ENCODE measurements at places on chromosomes 3 and 15.

DNA sequence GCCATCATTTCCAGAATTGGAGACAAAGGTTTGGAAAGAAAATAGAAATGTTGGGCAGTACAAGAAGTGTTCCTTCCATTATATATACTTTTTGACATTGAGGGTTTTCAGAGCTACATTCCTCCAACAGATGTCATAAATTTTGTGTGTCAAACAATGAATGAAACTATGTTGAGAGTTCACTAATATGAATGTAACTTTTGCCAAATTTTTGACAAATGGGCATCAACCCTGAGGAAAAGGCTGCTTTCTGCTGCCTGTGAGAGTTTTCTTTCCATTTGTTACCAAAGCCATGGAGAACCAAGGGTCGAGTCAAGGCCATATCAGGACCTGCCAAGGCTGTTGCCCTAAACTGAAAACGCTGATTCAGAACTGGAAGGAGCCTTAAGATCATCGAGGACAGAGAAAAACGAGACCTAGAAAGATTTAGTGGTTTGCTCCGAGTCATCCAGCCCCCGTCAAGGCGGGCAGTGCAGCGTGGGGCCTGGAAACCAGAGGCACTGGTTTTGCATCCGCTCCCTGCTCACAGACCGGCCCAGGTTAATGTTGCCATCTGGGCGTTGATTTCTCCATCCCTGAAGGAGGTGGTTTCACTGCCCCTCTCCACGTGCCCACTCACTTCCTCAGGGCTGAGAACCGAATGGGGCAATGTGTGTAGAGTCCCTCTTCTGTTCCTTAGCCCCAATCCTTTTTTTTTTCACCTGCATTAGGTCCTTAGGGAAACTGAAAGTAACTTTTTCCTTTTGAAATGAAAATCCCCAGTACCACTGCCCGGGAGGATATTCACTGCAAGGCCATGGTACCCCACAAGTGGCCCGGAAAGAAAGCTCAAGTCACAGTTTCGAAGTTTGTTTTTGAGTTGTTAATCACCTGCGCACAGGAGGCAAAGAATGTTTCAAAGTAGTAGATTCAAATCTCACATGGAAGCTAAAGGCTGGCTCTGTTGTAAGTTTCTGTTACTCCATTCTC lies 32.8 kb downstream of the TPM1 start:
- DNase-seq, result no peak

DNA sequence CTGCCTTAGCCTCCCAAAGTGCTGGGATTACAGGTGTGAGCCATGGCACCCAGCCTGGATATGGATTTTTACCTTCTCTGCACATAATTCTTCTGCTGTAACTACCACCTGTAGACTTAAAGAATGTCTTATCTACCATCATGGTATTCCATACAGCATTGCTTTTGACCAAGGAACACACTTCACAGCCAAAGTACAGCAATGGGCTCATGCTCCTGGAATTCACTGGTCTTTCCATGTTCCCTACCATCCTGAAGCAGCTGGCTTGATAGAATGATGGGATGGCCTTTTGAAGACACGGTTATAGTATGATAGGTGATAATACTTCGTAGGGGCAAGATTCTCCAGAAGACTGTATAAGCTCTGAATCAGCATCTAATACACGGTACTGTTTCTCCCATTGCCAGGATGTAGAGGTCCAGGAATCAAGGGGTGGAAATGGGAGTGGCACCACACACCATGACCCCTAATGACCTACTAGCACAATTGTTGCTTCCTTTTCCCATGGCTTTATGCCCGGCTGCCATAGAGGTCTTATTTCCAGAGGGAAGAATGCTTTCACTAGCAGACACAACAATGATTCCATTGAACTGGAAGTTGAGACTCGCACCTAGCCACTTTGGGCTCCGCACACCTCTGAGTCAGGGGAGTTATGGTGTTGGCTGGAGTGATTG lies 60.9 kb upstream of the CDV3 start:
- no peak for DNase-seq

DNA sequence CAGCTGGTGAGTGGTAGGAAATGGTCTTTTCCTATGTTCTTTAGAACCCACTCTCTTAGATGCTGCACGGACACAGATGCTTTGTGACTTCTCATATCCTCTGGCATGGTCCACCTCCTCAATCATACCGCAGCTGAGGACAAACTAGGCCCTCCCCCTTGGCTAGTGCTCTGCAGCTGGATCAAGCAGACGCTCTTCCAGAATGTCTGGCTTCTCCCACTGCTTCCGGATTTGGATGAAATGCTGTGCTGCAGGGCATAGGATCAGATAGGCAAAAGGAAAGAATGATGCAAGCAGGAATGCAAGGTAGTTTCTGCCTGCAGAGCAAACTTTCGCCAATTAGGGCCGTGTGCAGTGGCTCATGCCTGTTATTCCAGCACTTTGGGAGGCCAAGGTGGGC lies 75.7 kb upstream of the SLC4A7 start:
- no peak for DNase-seq

- no peak for DNase-seq
Measured at GRCh38 chr15:61528581-61528910, 299.4 kb upstream of the RORA start.

DNA sequence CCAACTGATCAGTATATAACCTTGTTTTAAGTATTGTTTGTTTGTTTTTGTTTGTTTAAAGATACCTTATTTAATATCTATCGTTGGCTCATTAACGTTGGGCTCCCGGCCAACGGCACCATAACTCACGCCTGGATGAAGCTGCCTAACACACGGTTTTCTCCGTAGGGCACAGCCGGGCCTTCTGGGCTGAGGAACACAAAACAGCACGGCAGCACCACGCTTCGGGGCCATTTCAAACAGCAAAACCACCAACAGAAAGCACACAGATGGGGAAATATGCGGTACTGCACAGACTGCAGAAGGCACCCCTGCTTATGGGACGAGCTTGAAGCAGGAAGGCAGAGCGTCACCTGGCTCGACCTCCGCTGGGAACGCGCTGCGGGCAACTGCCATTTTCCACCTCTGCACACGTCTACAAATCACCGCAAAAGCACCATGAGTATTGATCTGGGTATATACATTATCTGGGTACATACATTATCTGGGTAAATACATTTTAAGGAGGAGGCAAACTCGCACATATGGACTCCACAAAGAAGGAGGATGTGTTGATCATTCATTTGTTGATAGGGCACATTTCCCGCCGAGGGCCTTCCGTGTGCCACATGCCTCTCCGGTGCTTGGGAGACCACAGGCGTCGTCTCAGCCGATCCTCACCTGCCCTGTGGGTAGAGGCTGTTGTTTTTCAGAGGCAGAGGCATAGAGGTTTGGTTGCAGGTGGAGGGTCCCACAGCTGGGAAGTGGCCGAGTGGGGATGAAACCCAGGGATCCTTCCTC lies 123.7 kb upstream of the ATP2B2 start:
- DNase-seq, result no peak

DNA sequence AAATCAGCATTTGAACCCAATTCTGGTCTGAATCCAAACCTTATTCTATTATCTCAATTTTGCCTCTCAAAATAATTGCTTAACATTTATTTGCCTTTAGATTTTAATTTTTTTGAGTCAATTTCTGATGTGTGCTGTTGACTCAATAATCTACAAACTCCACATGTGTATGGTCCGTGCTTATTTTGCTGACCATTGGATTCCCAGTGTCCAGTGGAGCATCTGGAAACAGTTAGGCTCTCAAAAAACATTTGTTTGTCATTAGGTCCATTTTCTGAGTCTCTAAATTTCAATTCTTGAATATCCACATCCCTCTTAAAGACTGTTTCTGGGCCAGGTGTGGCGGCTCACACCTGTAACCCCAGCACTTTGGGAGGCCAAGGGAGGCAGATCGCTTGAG lies 19.2 kb upstream of the MYZAP start:
- DNase-seq, result no peak

GRCh38 chr3:3429841-3430240 lies 250.3 kb upstream of the CRBN start:
- no peak for DNase-seq

GRCh38 chr3:11601446-11602238 lies 42.1 kb downstream of the VGLL4 start:
- no peak for DNase-seq

DNA sequence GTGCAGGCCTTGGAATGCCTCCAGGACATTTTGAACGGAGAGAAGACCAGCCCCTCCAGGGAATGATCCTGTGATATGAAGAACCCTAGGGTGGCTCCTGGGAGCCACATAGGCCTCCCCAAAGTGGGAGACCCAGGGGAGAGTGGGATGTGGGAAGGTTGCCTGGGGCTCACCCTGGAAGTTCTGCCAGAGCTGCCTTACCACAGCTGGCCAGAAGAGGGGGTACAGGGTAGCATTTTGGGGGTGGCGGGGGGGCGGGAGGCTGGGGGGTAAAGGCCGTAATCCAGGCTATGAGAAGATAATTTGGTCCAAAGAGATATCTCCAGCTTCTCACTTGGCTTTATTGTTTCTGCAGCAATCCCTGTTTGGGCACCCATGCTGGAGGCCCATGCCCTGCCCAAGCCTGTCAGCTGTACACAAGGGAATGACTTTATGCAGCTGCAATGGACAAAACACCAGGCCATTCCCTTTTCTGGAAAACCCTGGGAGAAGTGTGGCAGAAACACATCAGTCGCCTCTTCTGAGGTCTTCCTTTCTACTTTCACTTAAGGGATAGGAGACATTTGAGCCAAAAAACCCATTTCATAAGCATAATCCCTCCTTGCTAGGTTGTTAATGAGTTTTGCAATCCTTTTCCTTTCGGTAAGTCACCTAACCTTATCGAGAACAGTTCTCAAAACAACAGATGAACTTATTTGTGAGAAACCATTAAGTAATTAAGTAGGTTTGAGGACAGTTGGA lies 11.0 kb upstream of the MUSTN1 start:
- no peak for DNase-seq

GRCh38 chr15:62953496-62954045 lies 89.0 kb upstream of the TPM1 start:
- no peak for DNase-seq

DNA sequence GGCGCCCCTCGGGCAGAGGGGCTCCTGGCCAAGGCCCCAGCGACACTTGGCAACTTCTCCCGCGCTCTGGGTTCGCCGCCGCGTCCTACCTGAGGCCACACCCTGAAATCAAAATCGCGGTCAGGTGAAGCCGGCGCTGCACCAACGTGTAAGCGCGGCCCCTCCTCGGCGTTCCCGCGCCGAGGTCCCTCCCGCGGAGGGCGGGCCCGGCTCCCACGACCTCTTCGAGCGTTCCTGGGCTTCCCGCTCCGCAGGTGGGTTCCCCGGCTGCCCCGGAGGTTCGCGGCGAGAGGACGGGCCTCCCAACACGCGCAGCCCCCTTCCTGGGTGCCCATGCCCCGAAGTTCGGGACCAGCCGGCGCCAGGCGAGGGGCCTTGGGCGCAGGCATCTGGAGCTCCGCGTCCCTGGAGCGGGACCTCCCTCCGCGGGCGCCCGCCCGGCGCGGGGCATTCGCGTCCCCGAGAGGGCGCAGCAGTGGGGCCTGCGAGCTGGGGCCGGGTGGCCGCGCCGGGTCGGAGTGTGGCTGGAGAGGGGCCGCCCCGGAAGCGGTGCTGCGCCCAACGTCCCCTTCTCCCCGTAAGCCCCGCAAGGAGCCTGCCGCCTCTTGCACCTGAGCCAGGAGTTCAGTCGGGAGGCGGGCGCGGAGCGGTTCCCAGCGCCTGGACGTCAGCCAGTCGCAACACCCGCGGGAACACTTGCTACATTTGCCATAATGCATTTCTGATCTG lies 13.7 kb downstream of the PAK6 start:
- no peak for DNase-seq

DNA sequence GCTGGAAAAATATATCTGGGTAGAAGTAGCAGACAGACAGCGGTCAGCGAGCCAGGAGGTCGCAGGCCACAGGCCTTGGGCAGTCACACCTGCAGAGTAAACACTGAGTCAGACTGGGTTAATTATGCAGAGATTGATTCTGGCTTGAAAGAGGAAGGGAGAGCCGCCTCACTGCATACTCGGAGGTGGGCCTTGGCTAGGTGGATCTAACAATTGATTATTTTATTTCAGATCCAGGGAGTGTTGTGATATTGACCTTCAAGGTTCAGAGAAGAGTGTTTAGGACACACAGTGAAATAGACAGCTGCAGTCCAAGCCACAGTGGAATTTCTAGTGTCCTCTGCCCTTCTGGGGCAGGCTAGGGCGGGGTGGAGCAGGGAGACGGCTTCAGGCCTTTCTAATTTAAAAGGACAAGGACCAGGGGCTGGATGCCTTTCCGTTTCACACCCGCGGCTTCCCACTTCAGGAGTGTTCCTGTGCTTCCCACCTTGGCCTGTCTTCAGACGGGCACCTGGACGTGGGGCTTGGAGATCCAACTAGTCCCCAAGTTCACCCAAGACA lies 237.3 kb downstream of the XXYLT1 start:
- no peak for DNase-seq

DNA sequence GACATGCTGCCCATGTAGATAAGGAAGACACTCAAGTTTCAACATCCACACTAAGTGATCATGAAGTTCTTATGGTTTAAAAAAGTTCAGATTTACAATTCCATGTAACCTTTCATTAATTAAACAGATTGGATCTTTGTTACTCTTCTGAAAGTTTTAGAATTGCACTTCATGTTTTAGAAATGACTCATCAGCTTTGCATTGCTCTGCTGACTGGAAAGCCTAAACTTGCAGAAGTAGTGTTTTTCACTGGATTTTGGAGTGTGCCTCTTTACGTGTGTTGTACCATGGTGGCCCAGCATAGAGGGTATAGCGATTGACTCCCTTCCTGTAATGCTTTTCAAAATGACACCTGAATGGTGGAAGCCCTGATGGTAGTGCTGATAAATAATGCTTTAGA lies 157.9 kb downstream of the BBX start:
- DNase-seq, result no peak
